ENCODE measurements at places on chromosomes 12 and 14.

GRCh38 chr12:49950273-49951251, at the start of gene AQP2:
TSS of gene AQP2 (plus strand) at chr12:49950737. CDS start at chr12:49950831, 94 bp downstream.
- DNase-seq, result no peak

DNA sequence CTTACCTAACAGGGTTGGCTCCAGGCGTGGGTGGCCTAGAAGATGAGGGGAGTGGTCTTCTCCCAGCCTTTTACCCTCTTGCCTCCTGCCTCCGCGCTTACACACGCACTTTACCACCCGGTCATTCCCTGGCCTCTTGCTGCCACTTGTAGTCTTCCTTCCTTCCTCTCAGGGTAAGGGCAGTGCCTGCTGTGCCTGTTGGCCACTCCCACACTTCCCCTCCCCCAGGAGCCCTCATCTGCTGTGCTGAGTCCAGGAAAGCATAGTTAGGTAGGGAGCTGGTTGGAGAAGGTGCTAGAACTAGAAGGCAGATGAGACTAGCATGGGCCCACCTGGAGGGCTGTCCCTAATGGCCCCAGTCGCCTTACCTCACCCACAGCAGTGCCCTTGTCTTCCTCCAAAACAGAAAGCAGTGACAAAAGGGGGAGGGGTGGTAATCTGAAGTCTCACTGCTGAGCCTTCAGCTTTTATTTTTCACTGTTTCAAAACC, 54.3 kb upstream of the SRSF5 start:
- DNase-seq, result no peak

GRCh38 chr14:75547552-75548250, 25.4 kb downstream of the BATF start:
- no peak for DNase-seq

DNA sequence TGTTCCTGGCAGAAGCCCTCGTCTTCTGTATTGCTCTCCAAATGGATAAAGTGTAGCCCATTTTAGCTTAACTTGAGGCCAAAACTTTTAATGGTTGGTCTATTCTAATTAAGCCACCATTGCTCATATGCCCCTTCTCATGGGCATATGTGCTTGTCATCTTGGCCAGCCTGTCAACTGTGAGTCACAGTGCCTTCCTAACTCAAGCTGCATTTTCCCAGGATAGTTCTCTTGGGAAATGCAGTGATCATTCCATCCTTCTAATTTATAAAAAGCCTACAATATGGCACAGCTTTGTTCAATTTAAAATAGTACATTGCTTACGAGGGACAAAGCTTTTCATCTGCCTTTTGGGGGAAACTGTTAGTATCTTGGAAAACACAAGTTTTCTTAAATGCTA, 6.6 kb downstream of the PTHLH start:
- no peak for DNase-seq

- DNase-seq, result no peak
These were observed 2.4 kb upstream of the KRT7 start for GRCh38 chr12:52230364-52231281.

DNA sequence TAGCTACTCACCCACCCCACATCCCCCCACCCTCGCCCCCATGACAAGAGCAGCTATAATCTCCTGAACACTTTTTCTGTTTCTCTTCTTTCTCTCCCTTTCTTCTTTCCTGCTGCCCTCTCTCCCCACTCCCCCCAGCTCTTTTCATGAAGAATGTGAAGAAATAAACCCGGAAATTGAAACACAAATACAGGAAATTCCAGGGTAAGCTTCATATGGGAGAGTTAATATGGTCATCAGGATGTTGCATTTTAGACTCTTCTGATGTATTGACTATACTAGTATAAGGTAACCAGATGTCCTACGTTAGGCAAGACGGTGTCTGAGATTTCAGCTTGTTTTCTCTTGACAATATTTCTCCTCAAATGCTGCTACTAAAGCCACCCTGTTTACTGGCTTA, 41.6 kb upstream of the LRIG3 start:
- DNase-seq, result no peak

Data from stimulated activated CD4-positive, alpha-beta T cell treated with anti-CD3 and anti-CD28 coated beads, Interleukin-4, amount 100 ng/mL, for 4 hours (primary cell).